ENCODE measurements at places on chromosomes 13 and 19.
A peak's percentile ranks its signal among the peaks of the same experiment; 100 is the strongest.

DNA sequence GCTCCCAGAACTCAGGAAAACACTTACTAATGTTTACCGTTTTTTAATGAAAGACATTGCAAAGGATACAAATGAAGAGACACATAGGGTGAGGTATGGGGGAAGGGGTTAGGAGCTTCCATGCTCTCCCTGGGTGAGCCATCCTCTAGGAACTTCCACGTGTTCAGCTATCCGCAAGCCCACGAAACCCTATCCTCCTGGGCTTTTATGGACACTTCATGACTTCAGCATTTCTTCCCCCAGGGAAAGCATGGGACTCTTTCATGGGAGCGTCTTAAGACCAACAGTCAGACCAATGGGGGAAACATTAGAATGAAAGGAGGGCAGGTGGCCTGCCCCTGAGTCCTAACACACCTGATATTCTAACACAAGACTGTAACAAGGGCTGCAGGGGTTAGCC, 6.6 kb upstream of the ESD start:
- no peak for DNase-seq

DNA sequence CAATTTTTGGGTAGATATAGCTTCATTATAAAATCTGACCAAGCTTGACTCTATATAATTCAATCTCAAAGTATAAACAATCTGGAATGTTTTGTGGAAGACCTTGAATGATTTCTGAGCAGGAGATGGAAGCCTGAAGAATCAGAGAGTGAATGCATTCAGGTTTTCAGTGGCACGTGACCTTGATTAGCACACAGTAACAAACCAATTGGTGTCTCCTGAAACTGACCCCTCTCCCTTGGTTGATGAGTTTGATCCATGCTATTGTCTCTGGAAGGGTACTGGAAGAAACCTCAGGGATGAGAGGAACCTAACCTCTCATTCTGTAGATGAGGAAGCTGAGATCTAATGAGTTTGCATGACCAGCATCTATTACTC, 39.6 kb downstream of the PCDH8 start:
- DNase-seq, result no peak

DNA sequence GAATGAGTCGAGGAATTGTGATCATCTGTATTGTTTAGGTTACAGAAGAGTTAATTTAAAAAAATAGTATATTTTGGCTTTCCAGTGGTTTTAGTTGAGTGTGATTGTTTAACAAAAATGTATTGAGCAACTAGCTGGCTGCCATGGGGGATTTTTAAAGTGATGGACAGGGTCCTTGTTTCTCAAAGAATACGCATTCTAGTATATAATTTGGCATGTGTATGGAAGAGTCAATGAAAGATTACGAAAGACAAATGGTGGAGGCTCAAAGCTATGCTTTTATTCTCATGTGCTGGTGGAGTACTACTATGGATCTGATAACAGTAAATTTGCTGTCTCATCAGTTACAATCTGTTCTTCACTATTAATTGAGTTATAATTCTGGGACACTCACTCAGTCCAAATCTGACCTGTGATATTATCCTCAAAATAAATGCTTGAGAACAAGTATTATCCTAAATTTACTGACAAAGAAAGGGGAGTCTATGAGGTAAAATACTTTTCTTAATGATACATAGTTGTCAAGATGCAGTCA, 240.0 kb downstream of the GPC6 start:
- DNase-seq, result no peak

- no peak for DNase-seq
Observed at GRCh38 chr19:30069535-30070197, 127.6 kb downstream of the URI1 start.

DNA sequence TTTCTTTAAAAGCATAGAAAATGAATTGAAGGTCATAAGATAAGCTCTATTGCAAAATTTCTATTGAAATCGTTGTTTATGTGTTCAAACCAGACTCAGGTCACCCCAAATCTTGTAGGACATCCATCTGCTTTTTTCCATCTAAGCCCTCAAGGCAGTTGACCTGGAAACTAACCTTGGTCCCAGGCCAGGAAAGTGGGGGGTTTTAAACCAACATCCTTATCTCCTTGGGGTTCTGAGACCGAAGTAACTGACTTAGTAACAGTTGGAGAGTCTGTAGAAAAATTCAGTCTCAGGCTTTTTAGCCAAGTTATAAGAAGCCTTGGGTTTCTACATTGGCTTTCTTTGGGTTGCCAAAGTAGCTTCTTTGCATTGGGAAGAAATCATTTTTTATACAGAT, 23.4 kb downstream of the ZNF507 start:
- DNase-seq, result no peak

- no peak for DNase-seq
Observed at GRCh38 chr19:30444253-30444671, 72.1 kb downstream of the ZNF536 start.

- DNase-seq, result peak; percentile 39
Observed at GRCh38 chr13:31930901-31931522, 100.6 kb upstream of the FRY start.

GRCh38 chr13:110912651-110913051, 2.2 kb downstream of the ANKRD10 start:
- DNase-seq, result no peak

DNA sequence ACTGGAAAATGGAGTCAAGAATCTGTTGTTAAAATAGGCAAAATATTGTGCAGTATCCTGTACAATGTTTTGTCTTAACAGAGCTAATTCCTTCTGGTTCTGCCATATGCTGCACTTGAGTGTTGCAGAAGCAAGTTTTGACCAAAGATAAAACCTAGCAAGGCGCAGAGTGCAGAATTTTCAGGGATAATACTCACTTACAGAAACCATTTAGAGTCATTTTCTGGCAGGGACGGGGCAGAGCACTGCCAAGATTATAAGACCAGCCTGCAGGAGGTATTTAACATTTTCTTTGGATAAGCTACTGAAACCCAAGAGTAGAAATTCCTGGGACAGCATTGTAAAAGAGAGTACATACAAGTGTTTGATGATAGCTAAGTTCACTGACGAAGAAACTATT, 159.5 kb upstream of the EDNRB start:
- no peak for DNase-seq

DNA sequence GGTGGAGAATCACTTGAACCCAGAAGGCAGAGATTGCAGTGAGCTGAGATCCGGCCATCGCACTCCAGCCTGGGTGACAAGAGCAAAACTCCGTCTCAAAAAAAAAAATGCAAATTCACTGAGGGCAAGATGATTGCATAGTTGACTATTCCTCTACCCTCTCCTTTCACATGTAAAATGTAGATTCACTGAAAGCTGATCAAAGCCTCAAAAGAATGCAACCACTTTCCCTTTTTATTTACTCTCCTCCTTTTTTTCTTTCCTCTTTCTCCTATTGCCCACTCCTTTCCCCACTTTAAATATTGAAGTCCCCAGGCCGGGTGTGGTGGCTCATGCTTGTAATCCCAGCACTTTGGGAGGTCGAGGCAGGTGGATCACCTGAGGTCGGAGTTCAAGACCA, 6.3 kb downstream of the TEX101 start:
- DNase-seq, result no peak

GRCh38 chr13:74715718-74716117, 581.5 kb upstream of the KLF12 start:
- no peak for DNase-seq

DNA sequence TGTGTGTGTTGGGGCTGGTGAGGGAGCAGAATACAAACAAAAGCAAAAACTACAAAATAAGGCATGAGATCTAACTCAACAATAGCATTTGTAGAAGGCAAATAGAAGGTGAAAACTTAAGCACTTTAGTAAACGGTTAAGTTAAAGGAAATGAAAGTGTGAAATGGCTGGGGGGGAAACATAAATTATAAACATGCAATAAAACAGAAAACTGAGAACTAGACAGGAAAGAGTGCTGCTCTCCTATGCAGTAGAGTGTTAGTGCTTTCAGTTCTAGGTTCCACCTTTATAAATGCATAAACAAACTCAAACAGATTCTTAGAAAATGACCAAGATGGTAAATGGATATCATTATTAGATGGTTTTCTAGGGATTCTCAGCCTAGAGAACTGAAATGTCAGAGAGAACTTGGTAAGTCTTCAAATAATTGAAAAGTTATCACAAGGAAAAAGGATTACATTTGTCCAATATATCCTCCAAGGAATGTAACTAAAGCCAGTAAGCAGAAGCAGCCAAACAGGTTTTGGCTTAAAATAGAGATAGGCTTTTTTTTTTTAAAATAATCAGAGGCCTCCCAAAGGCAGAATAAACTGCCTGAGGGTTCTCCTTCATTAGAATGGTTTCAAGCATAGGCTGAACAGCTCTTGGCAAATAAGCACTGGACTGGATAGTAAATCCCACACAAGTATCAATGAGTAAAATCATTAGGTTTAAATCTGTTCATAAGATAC, 23.3 kb downstream of the RBM26 start:
- peak; percentile 29 for DNase-seq

GRCh38 chr13:67803118-67803517, 573.0 kb upstream of the PCDH9 start:
- no peak for DNase-seq

All from CD4-positive, alpha-beta T cell treated with Interleukin-4 for 4 hours (primary cell).